MG63 (cell line): ENCODE measurements at places on chromosomes 5 and 9. TPM values are rescaled to one million over a fixed set of nuclear protein-coding genes. Genes with fewer than 3 reads are reported as not detected.
A peak's percentile ranks its signal among the peaks of the same experiment; 100 is the strongest.

DNA sequence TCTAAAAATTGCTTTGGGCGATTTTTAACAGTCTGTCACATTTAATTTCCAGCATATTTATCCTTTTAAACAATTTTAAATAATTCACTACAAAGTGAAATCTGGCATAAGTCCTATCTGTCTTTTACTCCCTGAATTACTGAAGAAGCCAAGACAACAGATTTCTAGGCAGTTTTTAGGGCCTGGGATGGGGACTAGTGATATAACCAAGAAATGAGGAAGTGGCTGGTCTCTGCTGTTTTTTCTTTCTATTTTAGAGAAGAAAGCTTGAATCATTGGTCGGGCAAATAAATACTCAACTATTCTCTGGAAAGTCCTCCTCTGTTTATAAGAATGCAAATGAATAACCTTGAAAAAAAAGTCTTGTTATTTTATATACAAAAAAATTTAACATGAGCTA, 79.7 kb upstream of the SSBP2 start:
- no peak for DNase-seq

DNA sequence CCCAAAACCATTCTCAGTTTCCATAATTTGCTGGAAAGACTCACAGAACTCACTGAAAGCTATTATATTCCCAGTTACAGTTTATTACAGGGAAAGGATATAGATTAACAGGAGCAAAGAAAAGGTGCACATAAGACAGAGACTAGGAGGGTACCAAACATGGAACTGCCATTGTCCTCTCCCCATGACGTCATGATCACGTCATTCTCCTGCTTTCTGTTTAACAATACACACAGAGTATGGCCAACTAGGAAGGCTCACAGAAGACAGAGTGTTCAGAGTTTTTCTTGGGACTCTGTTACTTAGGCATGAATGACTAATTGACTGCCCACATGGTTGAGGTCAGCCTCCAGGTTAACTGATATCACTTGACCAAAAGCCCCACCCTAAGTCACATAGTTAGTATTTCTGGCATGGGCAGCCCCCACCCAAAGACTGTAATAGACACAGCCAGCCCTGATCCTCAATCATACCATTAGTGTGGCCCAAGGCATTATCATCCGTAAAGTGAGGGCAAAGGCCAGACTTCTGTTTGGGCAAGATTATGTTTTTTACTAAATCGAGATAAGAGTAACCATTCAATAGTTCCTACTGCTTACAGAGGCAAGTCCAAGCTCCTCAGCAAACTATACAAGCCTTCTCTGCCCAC, 353.5 kb upstream of the POU5F2 start:
- no peak for DNase-seq

DNA sequence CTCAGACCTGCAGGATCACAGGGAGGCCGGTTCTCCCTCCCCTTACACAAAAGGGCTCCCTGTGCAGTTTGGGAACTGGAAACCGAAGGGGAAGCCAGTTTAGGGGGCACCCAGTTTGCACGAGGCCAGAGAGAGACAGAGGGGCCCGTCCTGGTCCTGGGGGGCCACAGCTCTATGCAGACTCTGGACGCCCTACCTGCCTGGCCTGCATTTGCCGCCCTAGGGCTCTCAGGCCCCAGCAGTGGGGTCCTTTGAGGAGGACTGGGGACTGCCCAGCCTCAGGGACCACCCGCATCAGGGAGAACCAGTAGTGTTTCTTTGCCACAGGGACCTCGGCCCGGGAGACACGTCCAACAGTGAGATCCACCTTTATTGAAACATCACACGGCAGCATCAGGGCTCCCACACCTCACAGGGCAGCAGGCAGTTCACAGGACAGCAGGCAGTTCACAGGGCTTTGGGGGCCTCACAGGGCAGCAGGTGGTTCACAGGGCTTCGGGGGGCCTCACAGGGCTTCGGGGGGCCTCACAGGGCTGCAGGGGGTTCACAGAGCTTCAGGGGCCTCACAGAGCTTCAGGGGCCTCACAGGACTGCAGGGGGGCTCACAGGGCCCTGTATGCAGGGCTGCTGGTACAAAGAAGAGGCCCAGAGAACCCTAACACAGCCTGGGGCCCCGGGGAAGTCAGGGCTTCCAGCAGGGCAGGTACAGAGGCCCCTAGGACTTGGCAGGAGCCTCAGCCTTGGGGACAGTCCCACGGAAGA, 648 bp upstream of the NSMF start:
- DNase-seq = no peak

- DNase-seq = peak; percentile 39
These were observed at the start of gene ACSL6 for GRCh38 chr5:132011622-132012343. TSS of gene ACSL6 (minus strand) at chr5:132011658. CDS start at chr5:132011553, 105 bp downstream.

GRCh38 chr5:133930061-133930812, 38.2 kb downstream of the C5orf15 start:
- DNase-seq = peak; percentile 85

DNA sequence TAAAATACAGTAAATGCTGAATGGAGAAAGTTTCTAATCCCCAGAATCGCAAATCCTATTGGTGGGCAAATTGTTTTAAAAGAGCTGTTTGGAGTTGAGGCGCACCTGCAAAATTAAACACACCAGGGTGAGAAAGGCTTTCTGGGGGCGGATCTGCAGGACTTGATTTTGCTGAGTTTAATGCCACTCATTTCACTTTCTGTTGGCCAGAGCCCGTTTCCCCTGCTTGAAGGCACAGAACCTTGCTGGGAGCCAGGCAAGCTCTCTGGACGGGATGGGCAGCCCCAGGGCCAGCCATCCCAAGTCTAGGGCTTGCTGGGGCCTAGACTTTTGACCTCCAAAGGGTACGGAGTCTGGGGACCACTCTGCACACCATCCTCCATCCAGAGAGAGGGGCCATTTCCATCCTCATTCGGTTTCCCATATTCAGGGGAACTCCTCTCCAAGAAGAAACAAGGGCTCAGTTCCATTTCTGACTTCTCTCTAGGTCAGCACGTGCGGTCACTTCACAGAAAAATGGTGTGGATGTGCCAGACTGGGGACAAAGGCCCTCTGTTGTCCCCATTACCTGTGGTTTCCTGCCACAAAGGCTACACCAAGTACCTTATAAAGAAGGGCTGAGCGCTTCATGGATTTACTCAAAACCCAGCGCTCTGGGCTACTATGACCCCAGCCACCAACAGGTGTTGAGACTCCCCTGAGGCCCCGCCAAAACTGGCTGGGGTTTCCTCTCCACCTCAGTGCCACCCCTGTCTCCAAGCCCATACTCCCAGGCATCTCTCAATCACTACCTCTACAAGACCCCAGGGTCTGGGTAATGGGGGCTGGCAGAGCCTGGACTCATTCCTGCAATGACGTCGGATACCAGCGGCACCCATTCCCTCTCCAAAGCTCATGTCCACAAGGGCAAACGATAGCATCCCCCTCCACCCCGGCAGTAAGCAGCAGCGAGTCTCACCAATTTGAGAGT, 170.0 kb downstream of the AUH start:
- DNase-seq = no peak

DNA sequence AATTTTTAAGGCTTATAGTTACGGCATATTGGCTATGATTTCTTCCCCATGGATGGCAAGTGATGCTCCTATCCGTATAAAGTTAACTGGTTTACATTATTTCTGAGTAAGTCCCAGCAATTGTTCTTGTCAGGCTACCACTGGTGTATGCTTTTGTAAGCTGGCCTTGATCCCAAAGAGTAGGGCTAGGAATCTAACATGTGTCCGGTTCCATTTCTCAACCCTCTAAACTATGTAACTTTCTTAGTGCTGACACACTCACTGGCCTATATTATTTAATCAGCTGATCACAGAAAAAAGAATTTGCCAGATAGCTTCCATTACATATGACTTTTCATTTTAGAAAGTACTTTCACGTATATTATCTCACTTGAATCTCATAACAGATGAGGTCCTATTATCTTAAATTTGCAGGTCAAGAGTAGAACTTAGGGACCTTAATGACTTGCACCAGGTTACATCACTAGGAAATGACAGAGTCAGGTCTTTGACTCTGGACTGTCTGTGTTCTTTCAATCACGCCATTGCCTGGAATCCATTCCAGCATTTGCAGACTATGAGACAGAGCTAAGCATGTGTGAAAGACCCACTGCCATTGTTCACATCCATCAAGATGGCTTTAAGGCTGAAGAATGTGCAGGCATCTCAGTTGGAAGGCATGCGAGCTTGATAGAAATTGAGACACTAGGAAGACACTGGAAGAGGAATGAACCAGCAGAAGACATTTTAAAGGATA, 362.9 kb downstream of the ARRDC3 start:
- no peak for DNase-seq

- DNase-seq = peak; percentile 23
These were observed 370.0 kb downstream of the ZSWIM6 start for GRCh38 chr5:61701877-61702602.

- DNase-seq = no peak
These were observed 29.7 kb upstream of the ITGA1 start for GRCh38 chr5:52758014-52758413.

CD274 gene
- total RNA-seq = 0.05 and 0.13 TPM in 2 replicates

HSD17B3 gene
- total RNA-seq = 0.36 TPM in 1 of 2 replicates, not detected in the other

ARL14EPL gene
- total RNA-seq = not detected in 2 replicates

GPR150 gene
- not detected in 2 replicates for total RNA-seq

LRRC70 gene
- 0.10 TPM in 1 of 2 replicates, not detected in the other for total RNA-seq
